Motor neuron (in vitro differentiated cells): ENCODE measurements at places on chromosomes 2 and 18. TPM values are rescaled to one million over a fixed set of nuclear protein-coding genes. Genes with fewer than 3 reads are reported as not detected.

Gene SLC9A2
- total RNA-seq = 0.18 and 0.31 TPM in 2 replicates

Gene SCN7A
- 1.1 and 1.8 TPM in 2 replicates for total RNA-seq

- ATAC-seq = no peak
These were observed 46.1 kb downstream of the SOWAHC start for GRCh38 chr2:109660046-109660860.

DNA sequence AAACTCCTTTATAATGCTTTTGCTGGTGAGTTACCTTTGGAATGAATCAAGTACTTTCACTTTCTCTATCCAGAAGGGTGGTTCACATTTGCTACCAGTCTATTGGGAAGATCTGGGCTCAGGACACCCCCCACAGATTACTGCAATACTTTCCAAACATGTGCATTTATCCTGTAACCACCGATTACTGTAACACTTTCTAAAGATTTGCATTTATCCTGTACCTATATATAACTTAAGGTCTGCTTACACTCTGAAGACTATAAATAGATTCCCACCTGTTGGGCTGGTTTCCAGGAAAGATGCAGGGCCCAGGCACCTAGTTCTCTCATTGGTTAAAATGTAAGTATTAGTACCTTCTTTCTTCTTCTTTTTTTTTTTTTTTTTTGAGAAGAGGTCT lies 113.0 kb upstream of the NEDD4L start:
- peak; percentile 83 for ATAC-seq

Gene WDCP
- 8.8 and 10.0 TPM in 2 replicates for total RNA-seq

DNA sequence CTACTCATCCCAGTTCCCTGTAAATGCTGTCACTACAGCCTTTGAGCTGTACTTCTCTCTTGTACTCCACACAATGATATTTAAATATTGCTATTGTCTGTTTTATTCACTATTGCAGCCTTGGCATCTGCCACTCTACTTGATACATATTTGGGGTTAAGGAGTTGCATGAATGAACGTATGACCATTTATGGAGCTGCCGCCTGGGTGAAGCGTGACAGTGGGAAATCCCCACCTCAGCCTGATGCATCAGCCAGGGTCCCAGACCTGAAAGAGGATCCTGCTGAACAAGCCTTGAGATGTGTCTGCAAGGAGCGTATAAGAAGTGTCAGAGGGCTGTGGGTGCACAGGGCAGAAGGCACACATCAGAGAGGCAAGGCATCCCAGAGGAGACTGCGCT lies 39.1 kb downstream of the MRPL35 start:
- ATAC-seq = no peak

DNA sequence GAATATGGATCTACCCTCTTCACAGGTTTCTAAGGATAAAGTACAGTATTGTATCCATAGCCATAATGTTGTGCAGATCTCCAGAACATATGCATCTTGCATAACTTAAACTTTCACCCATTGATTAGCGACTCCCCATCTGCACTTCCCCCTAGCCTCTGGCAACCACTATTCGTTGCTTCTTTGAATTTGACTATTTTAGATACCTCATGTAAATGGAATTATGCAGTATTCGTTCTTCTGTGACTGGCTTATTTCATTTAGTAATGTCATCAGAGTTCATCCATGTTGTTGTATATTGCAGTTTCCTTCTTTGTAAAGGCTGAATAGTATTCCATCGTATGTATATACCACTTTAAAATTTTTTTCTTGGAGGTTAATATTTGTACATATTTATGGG lies 128.9 kb downstream of the SMAD7 start:
- peak; percentile 73 for ATAC-seq

GRCh38 chr2:207514451-207514850 lies 15.3 kb upstream of the CREB1 start:
- no peak for ATAC-seq

Gene PREPL
- 49.8 and 58.2 TPM in 2 replicates for total RNA-seq

DNA sequence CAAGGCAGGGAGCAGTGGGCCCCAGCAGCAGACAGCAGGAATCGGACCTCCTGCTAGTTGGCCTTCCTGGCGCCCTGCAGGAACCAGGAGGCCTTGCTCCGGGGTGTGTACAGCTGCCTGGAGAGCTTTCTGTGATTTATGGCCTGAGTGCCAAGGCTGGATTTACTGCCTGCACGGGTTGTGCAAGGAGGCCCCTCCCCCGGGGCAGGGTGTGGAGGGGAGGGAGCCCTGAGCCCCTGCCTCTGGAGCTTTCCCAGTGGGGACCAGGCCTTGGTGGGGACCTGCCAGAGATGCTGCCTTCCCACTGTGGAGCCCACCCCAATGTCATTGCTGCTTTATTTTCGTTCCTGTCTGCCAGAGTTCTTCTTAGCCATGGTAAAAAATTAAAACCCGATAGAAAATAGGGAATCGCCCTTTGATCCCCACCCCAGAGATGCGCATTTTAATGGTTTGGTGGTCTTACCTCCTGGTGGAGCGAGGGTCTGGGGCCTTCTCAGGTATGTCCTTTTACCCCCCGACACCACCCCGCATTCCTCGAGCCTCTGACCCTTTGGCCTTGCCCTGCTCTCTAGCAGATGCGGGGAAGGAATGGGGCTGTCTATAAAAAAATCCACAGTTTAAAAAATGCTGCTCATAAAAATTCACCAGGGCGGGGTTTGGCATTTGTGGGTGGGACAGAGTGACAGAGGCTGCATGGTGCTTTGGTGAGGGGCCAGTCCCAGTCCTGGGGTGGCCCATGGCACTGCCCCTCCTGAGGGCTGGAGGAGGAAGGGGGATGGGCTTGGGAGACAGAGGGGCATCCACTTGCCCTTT lies 6.9 kb upstream of the RALB start:
- peak; percentile 91 for ATAC-seq

Gene SERPINB4
- total RNA-seq = 0.89 and 0.99 TPM in 2 replicates

- no peak for ATAC-seq
These were observed 73.0 kb upstream of the NOSTRIN start for GRCh38 chr2:168729455-168729854.

- ATAC-seq = no peak
These were observed 1.6 kb upstream of the PUM2 start for GRCh38 chr2:20352230-20352578.

DNA sequence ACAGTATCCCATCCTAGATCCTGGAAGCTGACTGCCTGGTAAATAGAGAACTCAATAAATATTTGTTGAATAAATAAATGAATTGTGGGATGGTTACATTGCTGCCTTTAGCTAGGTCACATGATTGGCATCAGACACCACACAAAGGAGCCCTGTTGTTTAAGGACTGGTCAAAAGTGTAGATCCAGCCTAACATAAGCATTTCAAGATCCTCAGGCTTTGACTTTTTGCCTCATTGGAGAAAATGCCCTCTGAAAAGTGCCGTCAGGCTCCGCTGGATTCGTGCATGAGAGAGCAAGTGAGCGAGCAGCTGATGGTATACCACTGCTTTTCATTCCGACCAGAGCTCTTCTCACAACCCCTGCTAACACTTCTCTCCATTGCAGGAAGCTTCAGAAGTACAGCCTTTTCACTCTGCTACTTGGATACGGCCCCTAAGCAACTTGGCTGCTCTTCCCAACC lies 1.3 kb upstream of the ZNF24 start:
- no peak for ATAC-seq

- ATAC-seq = no peak
These were observed 24.4 kb downstream of the PSD4 start for GRCh38 chr2:113198048-113198789.

DNA sequence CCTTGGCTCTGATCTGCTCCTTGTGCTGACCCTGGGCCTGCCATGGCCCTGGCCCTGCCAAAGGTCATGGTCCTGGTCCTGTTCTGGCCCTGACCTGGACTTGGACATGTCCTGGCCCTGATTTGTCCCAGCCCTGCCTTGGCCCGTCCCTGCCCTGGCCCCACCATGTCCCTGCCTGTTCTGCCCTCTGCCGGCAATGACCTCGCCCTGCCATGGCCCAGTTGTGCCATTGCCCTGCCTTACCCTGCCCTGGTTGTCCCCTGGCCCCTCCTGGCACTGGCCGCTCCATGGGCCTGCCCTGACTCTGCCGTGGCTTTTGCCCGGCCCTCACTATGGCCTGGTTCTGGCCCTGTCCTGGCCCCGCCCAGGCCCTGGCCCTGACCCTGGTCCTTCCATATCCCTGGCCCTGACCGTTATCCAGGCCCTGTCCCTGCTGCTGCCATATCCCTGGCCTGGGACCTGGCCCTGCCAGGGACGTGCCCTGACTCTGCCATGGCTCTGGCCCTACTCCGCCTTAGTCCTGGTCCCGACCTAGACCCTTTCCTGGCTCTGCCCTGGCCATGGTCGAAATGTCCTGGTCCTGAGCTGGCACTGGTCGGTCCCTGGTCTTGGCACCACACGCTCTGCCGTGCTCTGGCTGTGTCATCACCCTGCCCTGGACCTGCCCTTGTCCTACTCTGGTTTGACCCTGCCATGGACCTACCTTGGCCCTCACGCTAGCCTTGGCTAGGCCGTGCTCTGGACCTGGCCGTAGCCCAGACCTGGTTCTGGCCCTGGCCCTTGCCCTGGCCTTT lies 6.8 kb upstream of the ANKRD62 start:
- ATAC-seq = no peak

Gene PTPRN
- total RNA-seq = 11.7 and 12.4 TPM in 2 replicates

DNA sequence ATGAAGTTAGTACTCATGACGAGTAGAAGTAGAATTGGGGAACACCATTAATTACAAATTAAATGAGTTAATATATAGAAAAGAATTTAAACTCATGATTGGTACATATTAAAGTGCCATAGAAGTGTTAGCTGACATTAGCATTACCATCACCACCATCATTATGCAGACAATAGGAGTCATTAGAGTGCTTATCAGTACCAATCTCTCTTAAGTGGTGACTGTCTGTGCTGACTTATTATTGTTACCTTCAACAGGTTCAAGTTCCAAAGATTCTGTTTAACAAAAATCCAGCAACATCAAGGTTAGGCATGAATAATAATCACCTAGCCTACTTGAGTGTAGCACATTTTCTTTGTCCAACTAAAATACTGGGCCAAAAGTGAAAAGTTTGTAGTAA lies 108.8 kb upstream of the MAPRE2 start:
- no peak for ATAC-seq

DNA sequence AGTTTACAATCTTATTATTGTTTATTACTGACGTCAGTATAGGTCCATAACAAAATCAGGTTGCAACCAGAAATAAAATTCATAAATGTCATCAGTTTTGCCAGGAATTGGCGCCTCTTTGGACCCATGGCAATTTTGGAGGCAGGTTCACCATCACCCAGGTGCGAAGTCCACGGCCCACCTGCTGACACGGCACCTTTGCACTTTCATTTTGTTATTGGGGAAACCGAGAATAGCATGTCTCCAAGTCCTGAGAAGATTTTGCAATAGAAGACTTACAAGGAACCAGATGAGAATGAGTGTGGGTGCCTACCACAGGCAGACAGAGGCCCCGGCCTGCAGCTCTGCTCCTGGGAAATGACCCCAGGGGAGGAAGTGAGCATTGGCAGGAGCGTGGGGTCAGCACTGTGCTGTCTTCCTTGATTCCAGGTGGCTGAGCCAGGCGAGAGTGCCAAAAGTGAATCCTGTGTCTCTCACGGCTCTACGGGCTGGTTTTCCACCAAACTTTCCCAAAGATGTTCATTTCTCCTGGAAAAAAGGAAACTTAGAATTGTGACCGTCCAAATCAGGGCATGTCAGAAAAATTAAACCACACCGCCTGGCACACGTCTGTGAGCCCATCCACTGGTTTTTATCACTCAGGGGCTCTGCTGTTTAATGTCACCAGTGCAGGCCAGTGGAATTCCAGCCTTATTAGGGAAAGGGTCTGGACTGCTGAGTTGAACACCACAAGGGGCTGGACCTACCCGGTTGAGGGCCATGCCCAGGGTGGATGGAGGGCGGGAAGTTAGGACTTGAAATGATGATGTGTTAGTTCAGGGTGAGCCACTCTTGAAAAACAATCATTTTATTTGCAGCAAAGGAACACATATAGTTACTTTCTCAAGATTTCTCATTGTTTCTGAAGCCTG lies 96.5 kb downstream of the PTGR3 start:
- no peak for ATAC-seq

GRCh38 chr2:238027058-238027457 lies 33.7 kb upstream of the SCLY start:
- no peak for ATAC-seq

- ATAC-seq = no peak
These were observed 33.2 kb downstream of the PSD4 start for GRCh38 chr2:113207021-113207420.

GRCh38 chr2:178296394-178297090 lies 102.2 kb downstream of the OSBPL6 start:
- ATAC-seq = no peak

- no peak for ATAC-seq
These were observed 206.6 kb upstream of the SETBP1 start for GRCh38 chr18:44474067-44474411.
